Frontal cortex (tissue), 4 donors: ENCODE measurements at places on chromosomes 12 and 14.

DNA sequence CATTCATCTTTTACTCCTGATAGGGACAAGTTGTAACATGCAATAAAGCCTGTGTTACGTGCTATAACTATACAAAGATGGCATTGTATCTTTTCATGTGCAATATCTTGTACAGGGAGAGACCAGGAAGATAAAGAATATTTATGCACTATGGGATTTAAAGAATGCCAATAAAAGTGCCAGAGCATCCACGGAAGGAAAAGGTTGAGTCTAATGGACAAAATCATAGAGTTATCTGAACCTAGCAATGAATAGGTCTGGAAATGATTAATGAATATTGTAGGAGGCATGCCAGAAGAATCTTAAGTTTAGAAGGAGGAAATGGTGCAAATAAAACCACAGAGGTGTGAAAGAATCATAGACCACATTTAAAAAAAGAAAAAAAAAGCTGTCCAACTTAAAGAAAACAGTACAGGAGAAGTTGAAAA lies 263.9 kb downstream of the KCNC2 start:
- DNase-seq, result no peak

DNA sequence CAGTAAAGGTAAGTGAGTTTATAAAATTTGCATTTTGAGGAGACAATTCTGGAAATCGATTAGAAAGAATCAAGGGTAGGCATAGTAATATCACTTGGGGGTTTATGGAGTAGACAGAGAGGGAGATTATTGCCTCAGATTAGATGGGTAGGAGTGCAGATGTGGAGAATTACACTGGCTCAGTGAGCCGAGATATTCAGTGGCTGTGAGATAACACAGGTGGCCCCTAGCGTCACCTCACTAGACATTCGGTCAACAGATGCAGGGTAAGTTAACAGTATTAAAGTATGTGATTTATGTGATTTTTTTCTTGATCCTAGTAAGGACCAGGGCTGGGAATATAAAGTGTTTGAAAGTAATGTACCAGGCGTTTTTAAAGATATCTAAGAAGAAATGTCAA lies 39.6 kb upstream of the KLRD1 start:
- no peak for DNase-seq

DNA sequence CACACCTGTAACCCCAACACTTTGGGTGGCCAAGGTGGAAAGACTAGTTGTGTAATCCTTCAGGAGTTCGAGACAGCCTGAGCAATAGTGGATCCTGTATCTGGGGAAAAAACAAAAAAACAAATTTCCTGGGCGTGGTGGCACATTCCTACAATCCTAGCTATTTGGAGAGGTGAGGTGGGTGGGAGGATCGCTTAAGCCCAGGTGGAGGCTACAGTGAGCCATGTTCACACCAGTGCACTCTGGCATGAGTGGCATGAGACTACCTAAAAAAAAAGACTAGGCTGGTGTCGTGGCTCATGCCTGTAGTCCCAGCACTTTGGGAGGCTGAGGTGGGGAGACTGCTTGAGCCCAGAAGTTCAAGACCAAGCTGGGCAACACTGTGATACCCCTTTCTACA lies 17.2 kb downstream of the PTGES3 start:
- DNase-seq, result no peak

DNA sequence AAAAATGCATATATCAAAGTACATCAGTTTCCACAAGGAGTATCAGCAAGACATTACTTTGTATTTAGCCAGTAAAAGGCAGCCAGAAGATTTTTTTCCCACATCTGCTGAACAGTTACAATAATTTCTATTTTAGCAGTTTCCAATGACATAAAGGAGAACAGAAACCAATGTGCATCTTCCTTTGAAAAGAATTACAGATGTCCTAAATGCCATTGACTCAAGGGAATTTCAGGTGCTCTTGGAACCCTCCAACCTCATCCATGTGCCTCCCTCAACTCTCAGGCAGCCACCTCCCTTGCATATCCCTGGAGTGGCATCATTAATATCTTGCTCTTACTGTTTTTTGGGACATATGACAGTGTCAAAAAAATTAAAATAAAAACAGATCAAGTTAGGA lies 62.2 kb upstream of the ST8SIA1 start:
- no peak for DNase-seq

GRCh38 chr14:57909626-57910025 lies 43.7 kb upstream of the SLC35F4 start:
- no peak for DNase-seq

DNA sequence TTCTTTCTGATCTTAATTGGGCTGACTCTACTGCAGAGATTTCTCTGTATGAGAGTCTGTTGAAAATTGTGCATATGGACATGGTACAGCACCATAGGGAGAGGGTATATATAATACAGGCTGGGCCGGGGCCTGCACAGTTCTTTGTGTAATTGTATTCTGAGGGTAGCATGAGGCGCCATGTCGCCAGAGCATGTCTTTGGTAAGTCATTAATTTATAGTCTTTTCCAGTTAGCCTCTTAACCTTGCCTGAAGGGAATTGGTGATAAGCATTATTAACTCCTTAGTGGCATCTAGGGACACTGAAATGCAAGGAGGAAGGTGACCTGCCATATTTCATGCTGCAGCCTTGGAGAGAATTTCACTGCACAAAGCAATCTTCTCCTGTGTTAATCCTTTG lies 569.9 kb downstream of the TMTC2 start:
- no peak for DNase-seq

- DNase-seq, result peak; percentile 64
Observed at GRCh38 chr12:120528861-120529525, at the start of gene COQ5. COQ5 (minus strand) TSS chr12:120529158; CDS start chr12:120529141, 17 bp downstream.

DNA sequence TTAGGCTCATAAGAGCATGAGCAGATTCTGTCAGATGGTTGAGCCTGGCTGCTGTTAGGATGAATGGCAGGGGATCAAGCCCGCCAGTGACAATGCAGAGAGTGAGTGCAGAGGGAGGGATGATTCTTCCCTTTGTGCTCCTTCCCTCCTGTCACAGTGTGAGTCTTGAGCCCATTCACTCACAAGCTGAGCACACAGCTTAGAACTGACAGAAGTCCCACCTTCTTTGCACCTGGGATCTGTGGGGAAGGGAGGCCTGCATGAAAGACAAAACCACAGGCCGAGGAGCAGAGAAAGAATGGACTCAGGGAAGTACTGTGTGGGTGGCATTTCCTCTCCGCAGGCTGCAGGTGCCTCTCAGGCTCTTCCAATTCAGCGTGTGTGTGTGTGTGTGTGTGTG lies 160.6 kb downstream of the KCNA5 start:
- no peak for DNase-seq

DNA sequence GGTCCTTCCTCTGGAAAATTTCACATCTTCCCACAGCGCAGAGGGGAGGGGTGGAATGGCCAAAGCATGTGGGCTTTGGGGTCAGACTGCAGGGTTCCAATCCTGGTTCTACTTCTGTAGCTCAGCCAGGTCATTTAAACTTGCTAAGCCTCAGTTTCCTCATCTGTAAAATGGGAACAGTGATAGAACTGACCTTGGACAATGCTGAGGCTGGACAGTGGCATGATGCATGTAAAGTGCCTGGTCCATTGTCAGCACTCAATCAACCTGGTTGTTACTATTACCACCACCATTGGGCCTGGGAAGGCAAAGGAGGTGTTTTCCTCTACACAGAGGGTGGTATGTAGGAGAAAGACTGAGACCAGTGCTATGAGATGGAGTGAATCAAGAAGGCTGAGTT lies 162.8 kb downstream of the VRK1 start:
- DNase-seq, result no peak

DNA sequence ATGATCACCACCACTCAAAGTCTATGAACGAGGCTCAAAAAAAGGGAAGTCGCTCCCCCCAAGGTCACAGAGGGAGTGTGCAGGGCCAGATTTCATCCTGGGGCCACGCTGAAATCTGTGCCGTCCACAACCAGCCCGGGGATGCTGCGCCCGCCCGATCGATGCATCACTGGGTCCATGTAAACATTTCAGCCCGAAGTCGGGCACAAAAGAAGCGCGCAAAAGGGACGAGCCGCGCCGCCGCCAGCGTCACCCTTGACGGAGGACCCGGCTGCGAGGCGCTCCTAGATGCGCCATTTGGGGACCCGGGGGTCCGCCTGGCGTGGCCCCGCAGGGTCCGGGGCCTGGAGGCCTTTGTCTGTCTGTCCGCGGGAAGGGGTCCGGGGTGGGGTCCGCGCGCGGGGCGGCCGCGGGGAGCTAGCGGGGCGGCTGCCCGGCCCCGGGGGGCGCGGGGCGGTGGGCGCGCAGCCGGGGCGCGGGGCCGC lies 503 bp downstream of the FBXO21 start:
- DNase-seq, result no peak

GRCh38 chr12:94954029-94954685 lies 49.3 kb downstream of the NDUFA12 start:
- DNase-seq, result no peak

- DNase-seq, result no peak
Observed at GRCh38 chr12:112303004-112303403, 79.2 kb downstream of the HECTD4 start.

- DNase-seq, result no peak
Observed at GRCh38 chr12:122096591-122097149, 18.1 kb downstream of the MLXIP start.

- DNase-seq, result no peak
Observed at GRCh38 chr12:51521554-51522276, 69.3 kb upstream of the SCN8A start.

GRCh38 chr14:48398675-48399282 lies 723.4 kb upstream of the MDGA2 start:
- no peak for DNase-seq

DNA sequence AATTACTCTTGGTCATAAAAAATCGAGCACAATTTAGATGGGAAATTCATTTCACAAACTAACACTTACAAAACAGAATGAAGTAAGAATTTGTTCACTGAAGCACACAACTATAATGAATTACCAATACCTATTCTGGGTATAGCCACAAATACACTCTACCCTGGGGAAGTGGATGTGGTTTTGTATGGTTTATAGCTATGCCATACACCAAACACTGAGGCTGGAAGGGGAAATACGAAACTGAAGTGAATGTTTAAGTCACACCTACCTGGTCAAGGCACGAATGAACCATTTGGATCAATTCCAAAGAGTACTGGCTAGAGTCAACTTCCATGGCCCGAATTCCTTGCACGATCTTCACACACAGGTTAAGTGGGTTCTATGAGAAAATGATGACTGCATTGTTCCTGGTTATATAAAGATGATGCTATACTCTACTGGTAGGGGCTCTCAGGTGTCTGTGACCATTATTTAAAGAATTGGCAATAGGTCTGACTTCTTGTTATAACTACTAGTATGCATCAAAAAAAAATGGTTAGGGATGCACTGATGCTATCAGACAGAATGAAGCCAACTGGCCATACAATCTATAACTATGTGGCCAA lies 12.8 kb downstream of the NEK9 start:
- no peak for DNase-seq

DNA sequence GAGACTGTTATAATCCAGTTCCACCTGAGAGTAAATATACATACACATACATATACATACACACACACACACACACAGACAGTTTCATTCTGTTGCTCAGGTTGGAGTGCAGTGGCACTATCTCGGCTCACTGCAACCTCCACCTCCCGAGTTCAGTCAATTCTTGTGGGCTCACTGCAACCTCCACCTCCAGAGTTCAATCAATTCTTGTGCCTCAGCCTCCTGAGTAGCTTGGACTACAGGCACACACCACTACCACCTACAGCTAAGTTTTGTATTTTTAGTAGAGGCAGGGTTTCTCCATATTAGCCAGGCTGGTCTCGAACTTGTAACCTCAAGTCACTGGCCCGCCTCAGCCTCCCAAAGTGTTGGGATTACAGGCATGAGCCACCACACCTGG lies 8.9 kb upstream of the PHLDA1 start:
- DNase-seq, result no peak

GRCh38 chr14:48129472-48129871 lies 454.1 kb upstream of the MDGA2 start:
- DNase-seq, result no peak

DNA sequence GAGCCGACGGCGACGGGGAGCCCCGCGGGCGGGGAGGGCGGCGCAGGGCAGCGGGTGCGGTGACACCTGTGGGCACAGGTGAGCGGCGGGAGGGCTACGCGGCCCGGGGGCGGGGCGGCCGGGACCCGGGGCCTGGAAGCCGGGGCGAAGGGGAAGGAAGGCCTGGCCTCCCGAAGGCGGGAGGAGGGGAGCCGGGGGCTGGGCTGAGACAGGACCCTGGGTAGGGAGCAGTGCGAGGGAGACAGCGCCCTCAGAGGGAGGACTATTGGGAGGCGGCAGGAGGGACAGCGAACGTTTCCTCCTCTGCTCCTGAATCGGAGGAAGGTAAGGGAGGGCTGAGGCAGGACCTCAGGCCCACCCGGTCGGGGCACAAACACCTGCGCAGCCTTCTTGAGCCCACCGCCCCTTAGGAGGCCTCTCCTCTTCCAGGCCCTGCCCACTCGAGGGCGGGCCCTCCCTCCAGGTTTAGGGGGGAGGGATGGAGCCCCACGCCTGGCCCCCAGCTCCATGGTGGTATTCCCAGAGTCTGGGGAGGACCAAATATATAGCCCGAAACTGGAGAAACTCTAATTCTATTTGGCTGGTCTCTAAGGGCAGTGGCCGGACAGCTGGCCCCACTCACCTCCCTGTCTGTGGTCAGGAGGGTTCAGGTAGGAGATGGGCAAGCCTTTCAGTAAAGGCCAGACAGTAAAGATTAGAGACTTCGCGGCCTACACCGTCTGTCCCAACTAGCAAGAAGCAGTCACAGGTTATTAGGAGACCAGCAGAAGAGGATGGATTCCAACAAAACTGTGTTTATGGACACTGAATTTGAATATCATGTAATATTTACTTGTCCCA lies 509 bp downstream of the PLEKHG6 start:
- DNase-seq, result no peak

- DNase-seq, result no peak
Observed at GRCh38 chr14:55951341-55952206, 166.6 kb upstream of the PELI2 start.

GRCh38 chr14:73166399-73166798 lies 30.1 kb downstream of the PSEN1 start:
- no peak for DNase-seq

DNA sequence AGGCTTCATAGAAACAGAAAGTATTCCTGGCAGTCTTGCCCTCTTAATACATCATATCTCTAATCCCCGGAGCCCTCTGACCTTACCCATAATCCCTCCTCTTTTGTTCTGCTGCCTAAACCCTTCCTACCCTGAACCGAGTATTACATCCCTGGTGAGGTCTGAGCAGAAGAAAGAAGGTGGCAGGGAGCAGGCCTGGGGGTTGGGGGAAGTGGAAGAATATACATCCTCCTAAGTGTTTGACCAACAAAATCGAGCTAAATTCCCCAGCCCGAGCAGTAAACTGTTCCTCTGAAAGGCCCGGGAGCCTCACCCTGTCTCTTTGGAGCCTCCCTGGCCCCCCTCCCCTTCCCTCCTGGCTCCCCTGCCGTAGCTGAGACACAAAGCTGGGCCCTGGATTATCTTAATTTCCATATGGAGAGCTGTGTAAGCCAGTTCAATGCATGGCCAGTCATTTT lies 192.6 kb upstream of the LHX5 start:
- no peak for DNase-seq

DNA sequence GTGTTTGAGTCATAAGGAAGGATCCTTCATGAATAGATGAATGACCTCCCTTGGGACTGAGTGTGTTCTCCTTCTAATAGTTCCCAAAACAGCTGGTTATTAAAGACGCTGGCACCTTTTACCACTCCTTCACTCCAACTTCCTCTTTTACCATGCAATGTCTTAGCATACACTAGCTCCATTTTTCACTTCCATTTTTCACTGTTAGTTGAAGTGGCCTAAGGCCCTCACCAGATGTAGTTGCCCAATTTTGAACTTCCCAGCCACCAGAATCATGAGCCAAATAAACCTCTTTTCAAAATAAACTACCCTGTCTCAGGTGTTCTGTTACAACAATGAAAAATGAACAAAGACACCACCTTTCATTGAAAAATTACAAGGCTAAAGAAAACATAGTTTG lies 64.7 kb downstream of the GPR65 start:
- DNase-seq, result no peak

GRCh38 chr12:45852508-45852907 lies 123.0 kb downstream of the ARID2 start:
- DNase-seq, result no peak
